Right lung (tissue), 10 donors: ENCODE measurements at places on chromosomes 1 and 21. TPM values are rescaled to one million over a fixed set of nuclear protein-coding genes. Genes with fewer than 3 reads are reported as not detected.

DNA sequence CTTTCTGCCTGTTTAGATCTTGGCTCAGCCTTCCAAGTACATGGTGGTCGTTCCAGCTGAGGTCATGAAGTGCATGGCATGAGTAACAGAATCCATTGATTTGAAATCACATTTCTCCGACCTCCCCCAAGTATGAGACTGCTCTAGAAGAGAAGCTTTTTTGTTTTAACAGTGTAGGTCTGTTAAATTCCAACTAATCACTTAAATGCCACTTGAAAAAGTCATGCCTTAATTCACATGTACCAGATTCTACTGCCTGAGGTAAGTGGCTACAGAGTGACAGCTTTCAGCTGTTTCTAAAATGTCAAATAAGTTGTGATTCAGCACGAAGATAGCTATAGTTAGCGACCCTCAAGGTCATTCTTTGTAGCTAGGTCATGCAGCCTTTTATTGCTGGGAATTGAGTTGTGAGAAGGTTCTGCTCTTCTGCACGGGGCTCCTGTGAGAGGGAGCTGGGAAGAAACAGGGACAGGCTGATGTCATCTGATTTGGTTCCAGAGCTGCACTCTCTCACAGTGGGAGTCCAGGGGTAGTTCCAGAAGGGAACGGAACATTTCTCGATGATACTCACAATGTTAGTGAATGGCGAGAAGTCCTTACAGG is 112.7 kb downstream of the VPS13D start:
- DNase-seq = no peak

DNA sequence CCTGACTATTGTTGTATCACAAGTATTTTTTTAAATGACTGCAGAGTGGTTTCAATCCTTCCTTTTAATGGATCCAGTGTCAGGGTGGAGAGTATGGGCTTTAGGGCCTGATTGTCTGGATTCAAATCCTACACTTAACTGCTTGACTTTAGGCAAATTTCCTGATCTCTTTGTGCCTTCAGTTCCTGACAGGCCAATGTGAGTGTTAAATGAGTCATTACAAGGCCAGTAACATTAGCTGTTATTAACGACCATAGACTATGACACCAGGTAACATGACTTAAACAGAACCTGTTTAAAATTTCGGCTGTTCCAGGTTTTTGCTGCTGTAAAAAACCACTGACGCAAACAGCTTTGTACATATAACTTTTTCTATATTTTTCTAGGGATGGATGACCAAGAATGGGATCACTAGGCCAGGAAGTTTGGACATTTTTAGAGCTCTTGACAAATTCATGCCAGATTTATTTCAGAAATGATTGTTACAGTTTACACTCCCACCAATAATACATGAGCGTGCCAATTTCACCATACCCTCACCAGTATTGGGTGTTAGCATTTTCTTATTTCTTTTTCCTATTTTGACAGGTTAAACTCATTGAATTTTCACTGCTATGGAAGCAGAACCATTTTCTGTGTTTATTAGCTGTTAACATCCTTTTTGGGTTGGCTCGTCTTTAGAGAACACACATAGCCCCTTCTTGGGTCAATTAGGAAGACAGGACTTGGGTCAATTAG is 11.3 kb downstream of the ZNF362 start:
- DNase-seq = no peak

GRCh38 chr1:232250838-232251237 is 379.1 kb downstream of the SIPA1L2 start:
- no peak for DNase-seq

GRCh38 chr1:203768256-203768655 is 3.3 kb downstream of the LAX1 start:
- DNase-seq = no peak

- DNase-seq = no peak
These were observed 499.2 kb downstream of the SETD4 start for GRCh38 chr21:35561116-35561515.

DNA sequence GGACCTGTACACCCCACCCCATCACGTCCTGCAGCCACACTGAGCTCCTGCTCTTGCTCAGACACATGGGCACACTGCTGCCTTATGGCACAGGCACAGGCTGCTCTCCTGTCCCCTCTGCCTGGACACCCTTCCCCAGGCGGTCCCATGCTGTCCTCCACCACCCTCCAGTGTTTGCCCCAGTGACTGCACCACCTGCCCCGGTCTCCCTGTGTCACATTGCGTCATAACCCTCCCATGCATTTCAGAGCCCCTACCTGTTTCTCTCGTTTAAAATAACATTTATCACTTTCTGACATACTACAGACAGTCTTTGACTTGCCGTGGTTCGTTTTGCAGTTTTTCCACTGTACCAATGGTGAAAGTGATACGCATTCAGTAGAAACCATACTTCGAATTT is 159.2 kb downstream of the CAMTA1 start:
- DNase-seq = no peak

- peak; percentile 43 for DNase-seq
These were observed 92.1 kb upstream of the SLC44A3 start for GRCh38 chr1:94727846-94728715.

GRCh38 chr1:244113532-244114320 is 62.6 kb downstream of the ZBTB18 start:
- DNase-seq = no peak

DNA sequence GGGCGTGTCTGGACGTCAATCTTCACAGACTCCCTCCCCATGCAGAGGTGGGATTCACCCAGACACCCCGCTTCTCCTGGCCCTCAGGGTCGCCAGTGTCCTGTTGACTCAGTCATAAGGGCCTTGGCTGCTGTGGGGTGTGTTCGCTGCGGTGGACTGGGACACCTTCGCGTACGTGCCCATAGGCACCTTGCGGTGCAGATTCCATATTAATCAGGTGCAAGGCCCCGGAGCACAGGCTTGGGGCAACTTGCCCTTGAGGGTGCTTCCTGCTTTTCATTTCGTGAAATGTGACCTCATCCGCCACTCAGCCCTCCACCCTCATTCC is 398 bp upstream of the SLC30A10 start:
- DNase-seq = no peak

- no peak for DNase-seq
These were observed 812.8 kb upstream of the BRINP3 start for GRCh38 chr1:191290441-191290840.

DNA sequence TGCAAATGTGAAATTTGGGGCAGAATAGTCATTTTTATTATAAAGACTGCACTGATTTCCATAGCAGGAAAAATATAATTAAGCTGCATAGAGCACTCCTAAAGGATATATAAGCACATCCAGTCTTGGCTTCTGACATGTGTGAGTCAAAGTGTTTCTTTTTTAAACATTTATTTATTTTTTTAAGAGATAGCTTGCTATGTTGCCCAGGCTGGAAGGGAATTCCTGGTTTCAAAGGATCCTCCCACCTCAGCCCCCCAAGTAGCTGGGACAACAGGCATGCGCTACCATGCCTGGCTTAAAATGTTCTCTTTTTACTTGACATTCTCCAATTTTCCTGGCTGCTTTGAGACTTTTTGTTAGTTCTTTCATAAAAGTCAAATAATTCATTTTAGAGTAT is 126.1 kb downstream of the HMCN1 start:
- no peak for DNase-seq

GRCh38 chr21:43322311-43322710 is 104.6 kb downstream of the SIK1 start:
- no peak for DNase-seq

- DNase-seq = no peak
These were observed 209.5 kb downstream of the RPS6KC1 start for GRCh38 chr1:213260311-213261075.

DNA sequence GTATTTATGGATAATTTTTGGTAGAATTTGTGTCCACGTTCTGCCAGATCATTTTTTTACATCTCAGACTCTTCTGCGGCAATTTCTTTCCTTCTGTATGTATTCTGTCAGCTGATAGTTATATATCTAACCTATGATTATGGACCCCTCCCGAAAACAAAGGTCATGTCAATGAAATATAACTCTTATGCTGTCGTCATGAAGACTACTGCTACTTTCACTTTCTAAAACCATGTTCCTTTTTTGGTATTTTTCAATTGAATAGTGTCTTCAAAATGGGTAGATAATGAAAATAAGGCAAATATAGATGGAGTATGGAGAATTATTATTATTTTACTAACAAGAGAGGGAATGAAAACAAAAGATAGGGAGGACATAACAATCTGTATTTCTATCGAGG is 3.2 kb downstream of the ANGPTL1 start:
- no peak for DNase-seq

- DNase-seq = no peak
These were observed 21.2 kb upstream of the LRRC8C start for GRCh38 chr1:89611721-89612120.

DNA sequence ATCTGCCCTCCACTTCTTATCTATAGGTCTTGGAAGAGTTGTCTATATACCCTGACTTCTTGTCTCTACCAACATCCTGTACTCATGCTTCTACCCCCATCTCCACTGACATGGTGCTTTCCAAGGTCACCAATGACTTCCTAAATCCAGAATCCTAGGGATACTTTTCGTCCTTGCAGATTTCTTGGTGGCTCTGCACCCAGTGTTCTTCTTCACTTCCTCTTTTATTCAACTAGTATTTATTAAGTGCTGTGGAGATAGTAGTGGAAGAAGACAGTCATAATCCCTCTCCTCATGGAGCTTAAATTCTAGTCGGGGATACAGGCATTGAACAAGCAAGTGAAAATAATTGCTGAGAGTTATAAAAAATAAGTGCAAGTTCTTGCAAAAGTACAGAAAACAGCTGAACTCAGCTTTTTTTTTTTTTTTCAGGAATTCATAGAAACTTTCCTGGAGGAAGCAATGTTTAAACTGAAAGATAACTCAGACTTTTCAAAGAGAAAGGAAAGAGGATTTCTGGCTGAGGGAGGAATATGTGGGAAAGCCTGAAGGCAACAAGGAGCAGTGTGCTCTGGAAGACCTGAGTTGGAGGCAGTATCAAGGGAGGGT is 38.2 kb upstream of the CYP4B1 start:
- no peak for DNase-seq

DNA sequence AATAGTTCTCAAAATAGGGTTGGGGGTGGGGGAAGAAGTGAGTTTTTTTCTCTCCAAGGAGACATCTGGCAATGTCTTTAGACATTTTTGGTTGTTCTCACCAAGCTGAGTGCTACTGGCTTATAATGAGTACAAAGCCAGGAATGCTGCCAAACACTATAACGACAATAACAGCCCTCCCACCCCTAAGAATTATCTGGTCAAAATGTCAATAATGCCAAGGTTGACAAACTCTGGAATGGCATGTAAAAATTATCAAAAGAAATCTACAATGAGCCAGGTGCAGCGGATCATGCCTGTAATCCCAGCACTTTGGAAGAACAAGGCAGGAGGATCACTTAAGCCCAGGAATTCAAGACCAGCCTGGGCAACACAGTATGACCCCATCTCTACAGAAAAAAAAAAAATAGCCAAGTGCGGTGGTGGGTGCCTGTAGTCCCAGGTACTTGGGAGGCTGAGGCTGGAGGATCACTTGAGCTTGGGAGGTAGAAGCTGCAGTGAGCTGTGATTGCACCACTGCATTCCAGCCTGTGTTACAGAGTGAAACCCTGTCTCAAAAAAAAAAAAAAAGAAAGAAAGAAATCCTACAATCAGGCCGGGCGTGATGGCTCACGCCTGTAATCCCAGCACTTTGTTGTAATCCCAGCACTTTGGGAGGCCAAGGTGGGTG is 2.5 kb downstream of the ATP5PF start:
- no peak for DNase-seq

- no peak for DNase-seq
These were observed 2.1 kb upstream of the UBE2T start for GRCh38 chr1:202343652-202344349.

The IFT25 gene
- 75.0 TPM for polyA plus RNA-seq

The LCE2C gene
- not detected for polyA plus RNA-seq

The RIMKLA gene
- polyA plus RNA-seq = 0.44 TPM

The LPAR3 gene
- 1.1 TPM for polyA plus RNA-seq

The CLCA1 gene
- polyA plus RNA-seq = not detected

The PGBD5 gene
- 4.7 TPM for polyA plus RNA-seq

The DDR2 gene
- 50.4 TPM for polyA plus RNA-seq

The CFAP107 gene
- polyA plus RNA-seq = 3.0 TPM

The PIK3R3 gene
- 22.5 TPM for polyA plus RNA-seq

The CAPN8 gene
- 0.80 TPM for polyA plus RNA-seq

The CD164L2 gene
- polyA plus RNA-seq = 0.18 TPM
